Caki2 (cell line): ENCODE measurements at places on chromosomes 4 and X. TPM values are rescaled to one million over a fixed set of nuclear protein-coding genes. Genes with fewer than 3 reads are reported as not detected.

The TBX22 gene
- not detected in 2 replicates for total RNA-seq

The NOX1 gene
- not detected in 2 replicates for total RNA-seq

The BEX3 gene
- total RNA-seq, result 289 and 328 TPM in 2 replicates

DNA sequence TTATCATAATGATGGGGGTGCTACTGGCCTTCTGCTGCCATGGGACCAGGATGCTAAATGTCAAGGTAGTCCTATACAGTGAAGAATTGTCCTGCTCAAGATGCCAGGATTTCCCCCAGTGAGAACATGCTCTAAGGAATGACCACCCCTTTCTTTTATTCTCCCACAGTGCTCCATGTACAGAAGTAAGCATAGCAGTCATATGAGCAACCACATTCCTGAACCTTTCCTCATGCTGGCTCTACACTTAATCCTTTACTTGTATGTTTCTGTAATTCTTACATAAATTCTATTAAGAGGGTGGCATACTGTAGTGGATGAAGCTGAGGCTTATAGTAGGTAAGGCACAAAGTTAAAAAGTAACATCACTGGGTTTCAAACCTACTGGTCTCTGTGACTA, 20.2 kb downstream of the CYP2U1 start:
- DNase-seq, result no peak

- peak; percentile 21 for DNase-seq
Measured at GRCh38 chr4:124636788-124637187, 75.7 kb downstream of the ANKRD50 start.
